ENCODE measurements at places on chromosomes 13 and 19.

DNA sequence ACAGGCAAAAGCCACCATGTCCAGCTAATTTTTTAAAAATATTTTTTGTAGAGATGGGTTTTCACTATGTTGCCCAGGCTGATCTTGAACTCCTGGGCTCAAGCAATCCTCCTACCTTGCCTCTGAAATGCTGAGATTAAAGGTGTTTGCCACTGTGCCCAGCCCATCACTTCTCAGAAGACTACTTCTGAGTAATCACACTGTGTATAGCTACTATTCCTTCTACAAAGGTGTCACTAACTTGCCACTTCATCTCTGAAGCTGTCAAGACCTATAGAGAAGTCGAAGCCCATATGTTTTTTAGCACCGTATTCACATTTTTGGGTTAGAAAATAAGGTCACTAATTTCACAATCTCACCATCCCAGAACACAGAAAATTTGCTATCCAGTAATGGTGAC is 36.0 kb upstream of the FNDC3A start:
- no peak for DNase-seq

- no peak for DNase-seq
These were observed 81.8 kb upstream of the RUBCNL start for GRCh38 chr13:46468570-46469463.

DNA sequence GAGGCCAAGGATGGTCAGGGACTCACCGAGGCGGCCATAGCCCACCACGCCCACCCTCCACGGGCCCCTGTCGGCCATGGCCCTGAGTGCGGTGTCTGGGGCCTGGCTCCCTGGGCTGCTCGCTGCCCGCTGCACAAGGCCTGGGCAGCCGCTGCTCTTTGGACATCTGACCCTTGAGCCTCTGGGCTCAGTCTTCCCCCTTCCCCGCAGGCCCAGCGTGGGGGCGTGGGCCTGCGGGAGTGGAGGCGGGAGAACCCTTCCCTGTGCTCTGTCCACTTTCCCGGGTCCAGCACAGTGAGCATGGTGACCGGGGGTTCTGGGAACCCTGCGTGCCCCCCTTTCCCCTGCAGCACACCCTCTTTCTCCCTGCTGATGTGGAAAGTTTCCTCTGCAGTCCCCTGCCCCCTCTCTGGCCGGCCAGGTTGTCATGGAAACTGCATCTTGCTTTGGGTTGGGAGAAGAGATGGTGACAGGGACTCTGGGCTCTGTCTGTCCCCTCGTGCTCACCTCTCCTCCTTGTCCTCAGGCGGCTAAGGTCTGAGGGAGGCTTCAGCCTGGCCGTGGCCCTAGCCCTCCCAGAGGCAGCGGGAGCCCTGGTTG is at the start of gene ASPDH:
Gene ASPDH, minus strand, starts transcription at position 168 of the 600 bp plus-strand sequence. Its CDS starts 90 bp downstream, at position 78.
- DNase-seq: no peak

- DNase-seq: no peak
These were observed 1.7 kb downstream of the ELL start for GRCh38 chr19:18519962-18520847.

GRCh38 chr13:28337166-28338005 is 157.5 kb downstream of the FLT1 start:
- DNase-seq: no peak

- no peak for DNase-seq
These were observed 2.4 kb upstream of the IFNL4 start for GRCh38 chr19:39251081-39251480.

GRCh38 chr19:1465191-1466016 is 13.6 kb downstream of the C19orf25 start:
- DNase-seq: no peak

DNA sequence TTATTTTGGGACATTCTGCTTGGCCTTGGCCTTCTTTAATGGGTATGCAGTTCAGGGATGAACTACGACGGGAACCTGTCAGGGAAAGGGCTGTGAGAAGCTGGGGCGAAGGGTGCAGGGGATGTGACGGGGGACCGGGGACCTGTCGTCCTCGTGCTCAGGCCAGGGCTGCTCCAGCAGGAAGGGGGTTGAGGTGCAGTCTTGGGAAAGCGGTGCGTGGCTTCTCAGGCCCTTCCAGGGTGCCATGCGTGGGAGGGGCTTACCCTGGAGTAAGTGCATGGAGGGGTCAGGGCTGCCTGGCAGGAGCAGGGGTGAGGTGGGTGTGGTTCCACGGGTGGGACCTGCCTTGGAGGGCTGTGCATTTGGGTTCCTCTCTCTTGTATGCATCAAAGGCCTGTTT is 100.8 kb downstream of the TEX29 start:
- no peak for DNase-seq

GRCh38 chr19:56837004-56837403 is 3.5 kb downstream of the PEG3 start:
- no peak for DNase-seq

DNA sequence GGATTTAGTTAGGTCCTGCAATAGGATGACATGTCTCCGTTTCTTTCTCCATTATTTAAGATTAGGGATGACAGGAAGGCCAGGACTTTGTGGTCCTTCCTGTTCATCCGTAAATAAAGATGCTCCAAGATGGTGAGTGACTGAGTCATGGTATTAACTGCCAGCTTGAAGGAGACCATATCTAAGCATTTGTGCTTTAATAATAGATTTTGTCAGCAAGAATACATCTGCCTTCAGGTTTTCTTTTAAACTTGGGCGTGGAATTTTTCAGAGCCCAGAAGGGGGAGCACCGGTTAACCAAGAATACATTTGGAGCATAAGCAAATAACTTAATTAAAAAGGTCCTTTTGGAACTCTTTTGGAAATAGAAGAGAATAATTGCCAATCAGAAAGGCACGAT is 68.2 kb downstream of the ARHGAP35 start:
- no peak for DNase-seq

GRCh38 chr13:27448308-27448707 is 2.1 kb downstream of the MTIF3 start:
- DNase-seq: no peak

GRCh38 chr13:35767256-35767976 is 290.9 kb upstream of the MAB21L1 start:
- DNase-seq: no peak

DNA sequence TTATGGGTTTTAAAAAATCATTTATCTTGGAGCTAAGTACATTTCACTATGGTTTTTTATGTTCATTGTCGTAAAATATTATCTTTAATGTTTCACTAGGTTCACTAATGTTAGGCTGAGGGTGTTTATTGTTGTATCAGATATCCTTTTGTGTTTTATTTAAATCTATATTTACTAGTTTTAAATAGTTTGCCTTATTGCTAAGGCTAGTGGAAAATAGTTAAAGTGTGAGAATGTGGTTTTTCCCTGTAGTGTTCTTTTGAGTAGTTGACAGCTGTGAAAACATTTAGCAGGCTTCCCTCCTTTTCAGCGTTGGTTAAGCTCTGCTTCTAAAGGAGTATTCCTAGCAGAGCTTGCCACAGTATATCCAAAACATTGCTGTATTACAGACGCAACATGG is 139.0 kb downstream of the TM9SF2 start:
- no peak for DNase-seq

Measured in left forelimb (tissue), 1 donor.